ENCODE measurements at places on chromosomes 1 and 21.

GRCh38 chr1:22359427-22359826 is 92.2 kb upstream of the ZBTB40 start:
- no peak for DNase-seq

DNA sequence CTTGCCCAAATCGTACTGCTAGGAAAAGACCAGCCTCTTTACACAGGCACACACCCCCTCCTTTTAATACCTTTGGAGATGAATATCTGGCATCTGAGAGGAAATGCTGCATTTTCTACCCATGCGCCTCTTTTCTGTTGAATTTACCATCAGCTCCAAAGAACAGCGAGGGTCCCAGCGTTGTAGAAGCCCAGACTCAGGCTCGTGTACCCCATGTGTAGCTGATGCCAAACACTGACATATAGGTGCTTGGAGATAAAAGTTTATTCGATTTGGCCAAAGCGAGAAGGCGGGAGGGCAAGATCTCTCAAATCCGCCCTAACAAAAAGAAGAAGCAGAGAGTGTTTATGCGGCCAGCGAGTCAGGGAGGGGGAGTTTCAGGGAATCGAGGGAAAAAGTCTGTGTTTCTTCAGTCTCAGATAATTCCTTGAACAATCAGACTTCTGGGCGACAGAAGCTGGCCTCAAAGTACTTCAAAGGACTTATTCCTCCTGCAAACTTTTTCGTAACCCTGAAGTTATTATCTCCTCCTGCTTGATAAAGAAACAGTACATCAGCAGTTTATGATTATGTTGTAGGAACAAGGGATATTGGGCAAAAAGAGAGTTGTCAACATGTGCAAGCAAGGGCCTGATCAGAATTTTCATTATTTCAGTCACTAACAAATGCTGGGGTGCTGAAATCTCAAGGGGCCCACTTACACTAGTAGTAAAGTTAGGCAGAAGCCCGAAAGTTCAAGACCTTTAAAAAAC is 642 bp upstream of the CREG1 start:
- DNase-seq, result peak; percentile 66

DNA sequence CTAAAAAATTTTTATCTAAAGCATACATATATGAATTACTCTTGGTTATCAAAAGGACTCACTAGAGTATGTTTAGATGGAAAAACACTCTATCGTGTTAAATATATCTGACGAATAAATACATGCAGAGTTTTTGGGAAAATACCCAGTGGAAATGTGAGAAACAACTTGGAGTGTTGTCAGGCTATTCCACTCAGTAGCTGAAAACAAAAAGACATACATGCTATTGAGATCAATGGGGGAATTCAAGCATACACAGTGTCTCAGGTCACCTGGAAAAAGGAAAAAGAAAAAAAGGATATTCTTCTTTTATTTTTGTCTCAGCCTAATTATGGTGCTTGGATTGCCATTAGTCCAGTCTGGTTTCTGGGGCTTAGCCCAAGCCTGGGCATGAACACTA is 247.0 kb upstream of the LYPLAL1 start:
- no peak for DNase-seq

- DNase-seq, result no peak
Measured at GRCh38 chr1:87958201-87958600, 629.5 kb downstream of the LMO4 start.

GRCh38 chr1:145992958-145993617 is 3.3 kb downstream of the TXNIP start:
- DNase-seq, result no peak

DNA sequence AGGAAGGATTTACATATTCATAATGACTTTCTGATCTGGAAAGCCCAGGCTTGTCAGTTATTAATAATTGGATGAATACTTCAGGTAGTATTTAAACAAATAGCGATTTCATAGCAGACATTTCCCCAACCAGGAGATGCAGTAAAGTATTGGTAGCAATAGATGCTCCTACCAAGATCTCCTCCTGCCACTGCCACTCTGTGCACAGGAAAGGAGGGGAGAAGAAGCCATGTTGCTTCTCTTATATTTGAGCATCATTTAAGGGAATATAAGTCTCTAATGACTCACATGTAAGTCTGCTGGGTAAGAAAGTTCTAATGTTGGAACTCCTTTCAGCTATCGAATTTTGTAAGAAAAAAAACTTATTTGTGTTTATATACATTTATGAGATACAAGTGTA is 420 bp upstream of the IFI16 start:
- no peak for DNase-seq

Data from suppressor macrophage treated with lipopolysaccharide for 1 hour (primary cell).